HCEC 1CT (cell line): ENCODE measurements at places on chromosomes 7 and 10.

GRCh38 chr7:115825456-115826115 lies 205.0 kb downstream of the TFEC start:
- DNase-seq: peak; percentile 18

DNA sequence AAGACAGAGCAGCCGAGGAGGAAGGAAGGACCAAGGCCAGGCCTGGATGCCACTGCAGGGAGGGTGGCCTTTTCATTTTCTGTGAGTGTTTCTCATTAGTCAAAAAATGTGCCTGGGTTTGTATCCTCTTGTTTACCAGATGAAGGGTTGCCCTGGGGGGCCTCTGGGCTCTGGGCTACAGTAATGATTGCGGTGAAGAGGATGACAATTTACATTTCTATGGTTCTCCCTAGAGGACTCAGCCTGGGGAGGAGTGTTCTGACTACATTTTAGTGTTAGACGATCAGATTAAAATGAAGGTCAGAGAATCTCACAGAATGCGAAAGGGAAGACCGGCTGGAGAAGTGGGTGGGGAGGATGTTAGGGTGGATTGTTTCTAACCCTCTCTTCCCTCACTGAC lies 108.0 kb upstream of the KMT2C start:
- DNase-seq: no peak

DNA sequence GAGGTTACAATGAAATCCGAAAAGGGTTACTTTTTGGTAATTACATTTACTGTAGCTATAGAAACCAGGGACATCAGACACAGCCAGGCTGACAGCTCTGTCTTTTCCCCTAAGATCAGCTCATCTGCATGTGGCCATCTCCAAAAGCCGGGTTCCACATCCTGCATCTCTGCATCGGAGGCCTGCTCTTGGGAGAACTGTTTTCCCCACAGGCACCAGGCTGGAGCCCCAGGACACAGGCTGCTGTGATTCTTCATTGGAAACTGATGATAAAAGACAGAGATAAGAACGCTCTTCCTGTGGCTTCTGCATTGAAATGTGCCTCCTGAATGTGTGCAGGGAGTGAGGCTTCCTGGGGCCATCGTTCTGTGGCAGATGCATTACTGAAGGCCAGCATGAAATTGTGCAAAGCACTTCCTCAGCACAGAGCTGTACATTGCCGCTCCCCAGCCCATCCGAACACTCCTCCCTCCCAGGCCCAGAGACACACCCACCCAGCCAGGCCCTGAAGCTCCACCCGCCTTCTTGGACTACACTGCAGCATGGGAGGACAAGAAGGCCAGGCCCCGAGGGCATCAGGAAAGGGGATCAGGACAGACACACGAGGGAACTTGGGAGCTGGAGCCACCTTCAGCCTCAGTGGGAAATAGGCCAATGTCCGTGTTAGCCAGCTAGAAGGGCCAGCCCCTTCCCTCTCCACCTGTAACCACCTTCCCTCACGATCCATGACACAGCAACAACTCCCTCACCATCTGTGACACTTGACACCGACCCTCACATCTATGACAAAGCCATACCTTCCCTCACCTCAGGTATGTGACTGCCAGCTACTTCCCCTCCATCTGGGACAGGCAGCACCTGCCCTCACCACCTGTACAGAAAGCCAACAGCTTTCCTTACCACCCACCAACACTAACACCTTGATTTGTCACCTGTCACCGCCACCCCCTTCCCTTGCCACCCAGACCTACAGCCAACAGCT lies 113.2 kb downstream of the GRID1 start:
- no peak for DNase-seq

DNA sequence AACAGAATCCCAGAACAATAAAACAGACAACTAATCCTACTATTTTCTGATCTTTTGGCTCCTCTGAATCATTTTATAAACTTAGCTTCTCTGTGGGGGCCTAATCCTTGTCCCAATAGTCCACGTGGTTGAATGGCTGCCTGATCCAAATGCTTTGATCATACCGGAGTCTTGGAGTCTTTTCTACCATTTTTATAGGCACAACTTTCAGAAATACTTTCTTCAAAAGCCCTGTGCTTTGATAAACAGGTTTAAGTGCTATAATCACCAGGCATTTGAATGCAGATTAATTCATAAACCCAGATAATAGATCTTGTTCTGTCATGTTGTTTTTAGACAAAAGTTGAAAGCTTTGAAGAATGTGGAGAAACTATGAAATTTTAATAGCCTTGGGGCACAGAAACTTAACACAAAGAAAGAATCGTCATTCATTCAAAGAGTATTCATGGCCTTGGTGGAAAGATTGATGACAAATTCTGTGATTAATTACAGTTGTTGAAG lies 163.7 kb downstream of the AHR start:
- no peak for DNase-seq

DNA sequence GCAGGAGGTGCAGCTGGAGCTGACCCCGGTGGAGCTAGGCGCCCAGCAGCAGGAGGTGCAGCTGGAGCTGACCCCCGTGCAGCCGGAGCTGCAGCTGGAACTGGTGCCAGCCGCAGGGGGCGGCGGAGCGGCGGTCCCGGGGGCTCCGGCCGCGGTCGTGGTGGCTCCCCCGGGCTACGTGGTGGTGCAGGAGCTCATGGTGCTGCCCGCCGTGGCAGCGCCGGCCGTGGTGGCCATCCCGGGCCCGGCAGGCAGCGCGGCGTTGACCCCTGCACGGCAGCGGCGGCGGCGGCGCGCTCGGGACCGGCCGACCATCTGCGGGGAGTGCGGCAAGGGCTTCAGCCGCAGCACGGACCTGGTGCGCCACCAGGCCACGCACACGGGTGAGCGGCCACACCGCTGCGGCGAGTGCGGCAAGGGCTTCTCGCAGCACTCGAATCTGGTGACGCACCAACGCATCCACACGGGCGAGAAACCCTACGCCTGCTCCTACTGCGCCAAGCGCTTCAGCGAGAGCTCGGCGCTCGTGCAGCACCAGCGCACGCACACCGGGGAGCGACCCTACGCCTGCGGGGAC lies 6.8 kb downstream of the ZNF853 start:
- no peak for DNase-seq

DNA sequence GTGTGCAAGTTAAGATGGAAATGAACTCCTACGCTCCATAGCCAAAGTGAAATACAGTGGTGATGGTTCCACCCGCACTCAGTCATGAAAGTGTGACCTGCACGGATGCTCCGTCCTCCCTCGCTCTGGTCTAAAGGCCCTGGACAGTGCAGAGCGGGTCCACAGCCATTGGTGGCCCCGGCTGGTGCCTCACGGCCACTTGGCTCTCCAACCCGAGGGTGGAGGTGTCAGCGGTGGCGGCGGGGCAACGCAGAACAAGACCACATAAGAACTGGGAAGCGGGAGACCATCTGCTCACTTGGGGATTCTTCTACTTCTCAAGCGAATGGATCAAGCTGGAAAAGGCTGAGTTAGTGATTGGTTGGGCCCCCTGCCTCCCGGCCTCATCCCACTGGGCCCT lies 60.7 kb downstream of the NKX6-2 start:
- DNase-seq: no peak
